Activated naive CD4-positive, alpha-beta T cell (primary cell): ENCODE measurements at places on chromosomes 6 and 20.
A peak's percentile ranks its signal among the peaks of the same experiment; 100 is the strongest.

DNA sequence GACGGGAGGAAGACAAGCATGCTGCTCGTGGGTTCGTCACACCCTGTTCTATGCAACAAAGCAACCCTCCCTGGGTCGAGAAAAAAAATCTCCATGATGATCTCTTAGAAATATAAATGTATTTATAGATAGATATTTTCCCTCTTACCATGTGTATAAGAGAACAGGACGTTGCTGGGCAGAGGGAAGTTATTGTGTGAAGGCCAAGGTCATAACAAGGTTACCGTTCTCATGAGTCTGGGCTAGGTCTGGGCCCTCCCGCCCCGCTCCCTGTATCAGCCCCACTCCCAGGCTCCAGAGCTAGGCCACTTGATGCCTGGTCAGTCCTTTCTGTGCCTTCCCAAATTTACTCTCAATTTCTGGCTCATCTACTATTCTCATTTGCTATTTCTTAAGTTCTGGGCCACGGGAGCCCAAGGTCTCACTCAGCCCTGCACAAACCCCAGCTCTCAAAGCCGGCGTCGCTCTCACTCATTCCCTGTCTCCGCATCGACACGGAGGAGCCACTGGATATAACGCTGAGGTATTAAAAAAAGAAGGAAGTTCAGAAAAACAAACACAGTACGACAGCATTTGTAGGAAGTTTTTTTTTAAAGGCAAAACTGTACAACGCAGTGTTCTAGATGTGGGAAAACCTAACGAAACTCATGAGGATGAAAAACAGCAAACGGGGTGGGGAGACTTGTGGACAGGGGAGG lies 96.8 kb downstream of the PSMG4 start:
- no peak for DNase-seq

DNA sequence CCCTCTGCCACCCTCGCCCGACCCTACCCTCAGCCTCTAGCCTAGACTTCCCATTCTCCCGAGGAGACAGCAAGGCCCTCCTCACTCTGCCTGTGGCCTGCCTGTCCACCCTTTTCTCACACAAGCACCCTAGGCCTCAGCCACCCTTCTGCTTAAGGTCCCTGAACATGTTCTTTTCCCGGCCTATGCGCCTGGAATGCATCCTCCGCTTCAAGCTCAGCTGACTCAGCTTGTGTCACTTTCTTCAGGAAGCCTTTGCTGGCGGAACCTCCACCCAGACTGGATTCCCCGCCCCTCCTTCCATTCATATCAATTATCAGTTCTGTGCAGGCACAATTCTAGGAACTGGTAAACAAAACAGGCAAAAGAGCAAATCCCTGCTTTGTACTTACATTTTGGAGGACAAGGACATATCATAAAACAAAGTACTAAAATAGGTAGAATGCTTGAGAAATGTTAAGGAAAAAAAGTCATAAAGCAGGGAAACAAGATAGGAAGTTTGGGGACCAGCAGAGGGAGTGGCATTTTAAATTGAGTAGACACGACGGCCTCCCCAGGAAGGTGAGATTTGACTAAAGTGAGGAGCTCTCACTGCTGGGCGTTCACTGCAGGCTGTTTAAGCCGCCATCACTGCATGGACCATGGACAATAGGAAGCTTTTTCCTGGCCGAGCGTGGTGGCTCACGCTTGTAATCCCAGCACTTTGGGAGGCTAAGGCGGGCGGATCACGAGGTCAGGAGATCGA lies 17.9 kb upstream of the SNHG17 start:
- no peak for DNase-seq

DNA sequence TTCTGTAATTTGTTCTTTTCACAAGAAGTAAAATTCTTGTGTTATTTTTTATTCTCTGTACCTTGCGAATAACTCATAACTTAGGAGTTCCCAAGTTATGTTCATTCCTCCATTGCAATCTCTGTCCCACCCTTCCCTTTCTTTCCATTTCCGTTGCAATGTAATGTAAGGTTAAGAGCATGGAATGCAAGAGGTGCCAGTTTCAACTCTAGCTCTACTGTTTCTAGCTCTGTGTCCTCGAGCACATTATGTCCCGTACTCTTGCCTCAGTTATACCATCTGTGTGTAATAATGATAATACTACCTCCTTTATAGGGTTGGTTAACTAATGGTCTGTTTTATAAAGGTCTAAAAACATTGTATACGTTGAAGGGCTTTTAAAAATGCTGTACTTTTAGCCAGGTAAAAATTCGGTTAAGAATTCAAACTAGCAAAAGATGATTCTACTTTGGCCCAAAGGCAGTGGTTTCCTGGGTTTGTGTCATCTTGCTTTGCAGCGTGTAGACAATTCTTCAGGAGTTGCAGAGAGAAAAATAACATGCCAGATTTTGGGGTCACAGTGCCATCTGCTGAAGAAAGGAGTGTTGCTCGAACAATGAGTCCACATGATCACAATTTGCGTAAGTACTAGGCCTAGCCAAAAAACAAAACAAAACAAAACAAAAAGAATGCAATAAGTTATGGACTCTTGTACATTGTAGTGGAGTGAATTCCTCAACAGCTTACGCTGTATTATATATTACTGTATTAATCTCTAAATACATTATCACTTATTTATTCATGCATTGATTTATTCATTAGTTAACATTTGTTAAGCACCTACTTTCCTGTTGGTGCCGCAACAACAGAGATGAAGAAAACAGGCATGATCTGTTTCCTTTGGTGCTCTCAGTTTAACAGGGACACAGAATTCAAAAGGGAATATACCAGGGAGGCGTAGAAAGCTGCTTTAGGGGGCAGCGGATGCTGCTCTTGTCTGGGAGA lies 10.0 kb upstream of the PFDN4 start:
- no peak for DNase-seq

GRCh38 chr6:17419189-17419575 lies 25.8 kb downstream of the CAP2 start:
- no peak for DNase-seq

GRCh38 chr6:131642987-131643611 lies 6.0 kb downstream of the ENPP3 start:
- DNase-seq: no peak

DNA sequence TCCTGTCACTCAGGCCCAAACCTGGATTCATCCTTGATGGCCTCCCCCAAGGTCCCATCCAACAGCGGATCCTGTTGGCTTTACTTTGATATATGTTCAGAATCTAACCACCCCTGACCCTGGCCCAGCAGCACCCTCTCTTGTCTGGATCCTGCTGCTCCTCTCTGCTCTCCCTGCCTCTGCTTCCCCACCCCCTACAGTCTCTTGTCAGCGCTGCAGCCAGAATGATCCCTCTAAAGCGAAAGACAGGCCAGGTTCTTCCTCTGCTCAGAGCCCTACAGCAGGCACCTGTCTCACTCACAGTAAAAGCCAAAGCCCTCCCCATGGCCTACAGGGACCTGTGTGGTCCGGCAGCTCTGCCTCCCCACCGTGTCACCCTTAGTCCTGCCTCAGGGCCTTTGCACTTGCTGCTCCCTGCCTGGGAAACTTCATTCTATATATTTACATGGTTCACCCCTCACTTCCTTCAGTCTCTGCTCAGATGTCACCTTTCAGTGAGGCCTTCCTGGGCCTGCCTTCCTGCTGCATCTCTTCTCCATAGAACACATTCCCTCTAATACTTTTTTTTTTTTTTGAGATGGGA lies 37.4 kb upstream of the KCNB1 start:
- no peak for DNase-seq

DNA sequence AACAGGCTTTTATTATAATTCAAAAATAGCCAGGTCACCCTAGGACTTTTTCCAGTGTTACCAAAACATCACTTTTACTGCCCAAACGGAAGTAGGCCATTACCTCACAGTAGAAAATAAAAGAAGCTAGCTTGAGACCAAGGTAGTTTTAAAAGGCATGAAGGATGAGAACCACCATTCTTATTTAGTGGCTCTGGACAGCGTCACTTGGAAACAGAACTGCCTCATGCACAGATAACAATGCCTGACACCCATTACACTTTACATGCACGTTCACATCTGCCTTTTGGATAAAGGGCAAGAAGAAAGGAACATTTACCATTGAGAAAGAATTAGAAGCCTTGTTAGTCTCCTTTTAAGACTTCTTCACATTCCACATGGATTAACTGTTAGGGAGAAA lies 1.9 kb upstream of the PAQR8 start:
- no peak for DNase-seq

DNA sequence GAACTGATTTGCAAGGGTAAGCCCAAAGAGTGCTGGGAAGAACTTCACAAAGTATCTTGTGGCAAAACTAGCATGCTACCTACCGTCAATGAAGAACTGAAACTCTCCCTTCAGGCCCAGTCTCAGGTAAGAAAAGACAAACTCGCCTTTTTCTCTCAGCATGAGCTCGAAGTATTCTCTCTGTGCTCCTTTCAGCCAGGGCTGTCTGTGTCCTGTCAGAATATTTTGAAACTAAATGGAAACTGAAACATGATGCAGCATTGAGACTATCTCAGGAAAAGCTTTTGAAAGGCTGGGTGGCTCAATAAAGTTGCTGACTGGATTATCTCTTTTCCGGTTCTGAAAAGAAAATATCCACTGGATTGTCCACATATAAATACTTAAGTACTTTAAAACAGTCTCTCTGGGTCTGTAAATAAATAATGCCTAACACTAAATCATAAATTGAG lies 696 bp downstream of the CALHM5 start:
- DNase-seq: no peak

GRCh38 chr6:159084493-159085091 lies 39.8 kb upstream of the TAGAP start:
- no peak for DNase-seq

- DNase-seq: peak; percentile 48
These were observed 133.2 kb upstream of the RPS6KA2 start for GRCh38 chr6:166760288-166760687.

GRCh38 chr20:2507875-2508630 lies 662 bp downstream of the ZNF343 start:
- DNase-seq: no peak

- no peak for DNase-seq
These were observed 19.5 kb upstream of the RPS10 start for GRCh38 chr6:34445313-34445860.

GRCh38 chr6:156154896-156155295 lies 622.3 kb upstream of the ARID1B start:
- DNase-seq: no peak

GRCh38 chr20:2101057-2101864 lies at the start of gene STK35:
Gene STK35 (plus strand): TSS chr20:2101827. CDS start chr20:2101882, 55 bp downstream.
- DNase-seq: no peak

DNA sequence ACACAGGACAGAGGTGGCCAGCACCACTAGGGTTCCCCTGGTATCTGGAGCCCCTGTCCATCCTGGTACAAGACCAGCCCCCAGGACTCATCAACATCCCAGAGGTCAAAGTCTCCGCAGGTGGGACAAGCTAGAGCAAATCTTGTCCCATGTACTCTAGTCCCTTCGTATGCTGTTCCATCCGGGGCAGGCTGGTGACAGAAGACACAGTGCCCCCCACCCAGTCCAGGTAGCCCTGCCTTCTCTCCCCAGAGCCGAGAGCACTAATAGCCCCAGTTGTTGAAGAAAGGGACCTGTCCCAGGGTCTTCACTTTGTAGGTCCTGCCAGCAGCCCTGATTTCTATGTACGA lies 21.1 kb downstream of the PCK1 start:
- DNase-seq: no peak

GRCh38 chr6:143980921-143981320 lies 27.1 kb downstream of the PLAGL1 start:
- no peak for DNase-seq

DNA sequence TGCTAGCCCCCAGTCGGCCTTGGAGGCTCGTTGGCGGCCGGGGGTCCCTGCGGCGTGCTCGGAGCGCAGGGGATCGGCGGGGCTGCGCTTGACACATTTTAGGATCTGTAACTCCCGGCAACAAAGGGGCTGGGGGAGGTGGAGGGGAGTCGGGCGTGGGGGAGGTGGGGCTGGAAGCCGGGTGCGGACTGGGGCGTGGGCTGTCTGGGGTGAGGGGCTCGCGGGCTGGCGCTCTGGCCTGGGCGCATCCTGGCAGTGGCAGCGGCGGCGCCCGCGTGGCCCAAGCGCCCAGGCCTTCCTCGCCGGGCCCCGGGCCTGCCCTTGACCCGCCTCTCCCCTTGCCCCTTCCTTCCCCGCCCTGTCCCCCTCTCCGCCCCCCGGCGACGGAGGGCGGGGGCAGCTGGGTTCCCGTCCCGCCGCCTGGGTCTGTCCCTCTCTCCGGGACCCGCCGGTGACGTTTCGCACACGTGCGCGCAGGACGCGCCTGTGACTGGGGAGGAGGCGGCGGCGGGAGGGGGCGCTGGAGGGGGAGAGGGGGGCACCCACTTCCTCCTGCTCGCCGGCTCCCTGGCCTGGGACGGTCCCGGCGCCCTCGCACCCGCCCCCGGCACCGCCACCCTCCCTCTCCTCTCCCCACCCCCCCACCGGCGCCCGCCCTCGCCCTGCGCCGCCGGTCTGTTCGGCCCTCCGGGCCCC lies 1.5 kb downstream of the E2F3 start:
- peak; percentile 58 for DNase-seq

DNA sequence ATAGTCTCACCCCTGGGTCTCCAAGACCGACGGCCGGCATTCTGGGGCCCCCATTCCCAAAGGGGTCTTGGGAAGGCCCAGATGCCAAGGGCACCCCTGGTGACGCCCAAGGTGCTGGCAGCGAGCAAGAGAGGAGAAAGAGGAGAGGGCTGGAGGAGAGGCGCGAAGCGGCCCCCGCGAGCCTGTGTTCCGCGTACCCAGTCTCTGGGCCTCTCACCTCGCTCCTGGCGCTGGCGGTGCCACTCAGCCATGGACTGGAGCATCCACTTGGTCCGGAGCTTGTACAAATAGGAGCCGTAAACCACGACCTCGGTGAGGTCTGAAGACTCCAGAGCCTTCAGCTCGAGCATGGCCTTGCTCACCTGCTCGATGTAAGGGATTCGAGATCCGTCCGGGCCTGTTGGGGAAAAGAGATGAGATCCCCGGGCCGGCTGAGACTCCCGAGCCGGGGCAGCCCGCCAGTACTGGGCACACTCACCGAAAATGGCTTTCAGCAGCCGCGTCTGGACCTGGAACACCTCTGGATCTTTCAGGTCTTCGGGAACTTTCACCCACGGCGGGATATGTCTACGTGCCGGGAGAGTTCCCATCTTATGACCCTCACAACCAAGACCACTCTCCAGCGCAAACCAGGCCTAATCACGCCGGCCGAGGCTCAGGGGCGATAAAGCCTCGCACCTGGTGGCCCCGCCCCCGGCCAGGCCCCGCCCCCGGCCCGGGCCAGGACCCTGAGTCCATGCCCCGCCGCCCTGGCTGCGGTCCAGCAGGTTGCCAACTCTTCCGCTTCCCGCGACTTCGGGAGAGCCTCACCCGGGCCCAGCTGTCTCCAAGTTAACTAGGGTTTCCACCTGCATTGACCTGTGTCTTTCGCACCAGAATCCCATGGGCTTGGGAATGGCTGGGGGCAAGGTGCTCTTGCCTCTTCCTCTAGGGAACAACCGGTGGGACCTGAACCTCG lies at the start of gene DPPA5:
TSS of gene DPPA5 (minus strand) at position 641 of the 958 bp plus-strand sequence. CDS start at position 590, 51 bp downstream.
- DNase-seq: no peak
